ENCODE measurements at places on chromosomes 4 and X.

GRCh38 chr4:176504118-176504517 lies 184.4 kb downstream of the SPCS3 start:
- no peak for DNase-seq

DNA sequence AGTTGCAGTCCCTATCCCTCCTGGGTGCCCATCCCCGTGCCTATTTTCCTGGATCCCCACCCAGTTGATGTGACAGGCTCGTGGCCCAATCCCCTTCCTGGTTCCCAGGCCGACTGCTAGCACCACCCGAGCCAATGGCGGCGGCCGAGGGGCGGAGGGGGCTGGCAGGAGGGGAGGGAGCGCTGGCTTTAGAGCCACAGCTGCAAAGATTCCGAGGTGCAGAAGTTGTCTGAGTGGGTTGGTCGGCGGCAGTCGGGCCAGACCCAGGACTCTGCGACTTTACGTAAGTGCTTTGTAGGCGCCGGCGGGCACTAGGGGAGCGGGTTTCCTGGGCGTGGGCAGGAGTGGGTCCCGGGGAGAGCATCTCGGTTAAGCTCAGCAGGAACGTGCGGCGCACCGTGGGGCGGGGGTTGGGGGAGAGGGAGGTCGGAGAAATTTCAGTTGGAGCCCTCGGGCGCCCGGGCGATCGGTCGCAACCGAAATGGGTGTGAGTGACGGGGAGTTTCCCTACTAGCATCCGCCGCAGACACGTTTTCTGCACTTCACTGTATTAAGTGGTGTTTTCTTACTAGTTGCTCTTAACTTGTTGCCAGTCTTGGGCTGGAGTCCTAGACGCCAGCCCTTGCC lies at the start of gene PLS3:
Gene PLS3 (plus strand): TSS at position 197 of the 627 bp plus-strand sequence. CDS start 49,077 bp downstream, outside the sequence.
- DNase-seq: no peak

- no peak for DNase-seq
Measured at GRCh38 chrX:149461746-149462145, 43.4 kb downstream of the IDS start.

- no peak for DNase-seq
Measured at GRCh38 chr4:23035521-23036056, 342.9 kb downstream of the GBA3 start.

DNA sequence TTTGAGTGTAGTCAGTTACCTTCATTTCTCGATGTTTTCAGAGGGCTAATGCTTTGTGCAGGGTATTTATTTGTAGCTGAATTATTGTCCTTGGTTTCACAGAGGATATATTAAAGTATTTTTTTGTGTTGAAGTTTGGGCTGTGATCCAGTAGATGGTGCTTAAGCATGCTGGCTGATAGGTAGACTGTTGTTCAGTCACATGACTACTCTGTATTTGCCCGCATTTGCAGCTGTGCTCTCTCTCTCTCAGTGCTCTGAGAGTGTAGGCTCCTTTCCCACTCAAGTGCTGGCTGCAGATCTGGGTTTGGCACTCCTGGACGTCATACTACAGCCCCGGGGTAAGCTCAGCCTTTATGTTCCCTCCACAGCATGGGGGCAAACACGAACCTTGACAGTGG lies 21.7 kb downstream of the RAB40AL start:
- no peak for DNase-seq

DNA sequence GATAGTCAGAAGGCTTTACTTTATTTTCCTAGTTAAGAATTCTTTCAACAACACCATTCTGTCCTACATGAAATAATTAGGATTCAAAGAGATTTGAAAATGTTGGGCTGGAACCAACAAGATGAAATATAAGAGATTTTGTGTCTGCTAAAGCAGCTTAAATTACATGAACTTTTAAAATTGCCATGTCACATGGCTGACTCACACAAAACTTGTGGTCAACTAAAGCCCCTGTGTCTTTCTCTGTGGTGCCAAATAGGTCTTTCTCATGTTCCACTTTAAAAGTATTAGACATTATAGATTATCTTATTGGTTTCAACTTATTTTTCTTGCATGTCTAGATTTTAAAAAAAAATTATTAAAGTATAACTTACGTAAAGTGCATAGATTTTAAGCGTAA lies 60.8 kb upstream of the FHL1 start:
- DNase-seq: no peak

DNA sequence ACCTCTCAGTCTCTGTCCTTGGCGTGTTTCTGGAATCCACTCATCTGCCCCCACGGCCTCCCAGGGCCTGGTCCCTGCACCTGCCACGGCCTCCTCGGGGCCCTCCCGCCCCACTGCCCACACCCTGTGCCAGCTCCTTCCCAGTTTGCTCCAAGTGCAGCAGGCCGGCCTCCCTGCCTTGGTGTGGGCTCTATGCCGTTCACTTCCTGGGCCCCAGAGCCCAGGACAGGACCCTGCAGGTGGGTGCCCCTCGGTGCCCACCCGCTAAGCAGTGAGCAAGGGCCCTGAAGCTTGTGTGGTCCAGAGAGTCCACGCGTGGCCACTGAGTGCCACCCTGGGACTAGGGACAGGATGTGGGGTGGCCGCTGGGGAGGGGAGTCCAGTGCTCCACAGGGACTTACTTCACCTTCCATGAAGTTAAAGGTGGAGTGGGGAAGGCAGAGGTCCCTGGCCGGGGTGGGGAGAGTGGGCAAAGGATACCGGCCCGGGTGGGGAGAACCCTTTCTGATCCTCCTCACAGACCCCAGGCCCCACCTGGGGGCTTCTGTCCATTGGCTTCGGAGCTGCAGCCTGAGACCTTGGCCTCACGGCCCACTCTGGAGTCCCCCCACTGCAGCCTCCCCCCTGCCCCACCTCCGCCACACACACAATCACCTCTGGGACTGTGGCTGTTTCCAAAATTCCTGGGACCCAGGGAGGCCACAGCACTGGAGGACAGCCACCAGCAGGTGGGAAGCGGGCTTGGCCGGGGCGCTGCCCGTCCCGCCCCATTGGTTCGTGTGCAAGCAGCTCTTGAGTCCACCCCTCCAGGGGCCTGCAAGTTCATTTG lies 60.0 kb upstream of the NKX1-1 start:
- DNase-seq: no peak
